Esophagus mucosa (tissue), 1 donor: ENCODE measurements at places on chromosomes 7 and 10.

DNA sequence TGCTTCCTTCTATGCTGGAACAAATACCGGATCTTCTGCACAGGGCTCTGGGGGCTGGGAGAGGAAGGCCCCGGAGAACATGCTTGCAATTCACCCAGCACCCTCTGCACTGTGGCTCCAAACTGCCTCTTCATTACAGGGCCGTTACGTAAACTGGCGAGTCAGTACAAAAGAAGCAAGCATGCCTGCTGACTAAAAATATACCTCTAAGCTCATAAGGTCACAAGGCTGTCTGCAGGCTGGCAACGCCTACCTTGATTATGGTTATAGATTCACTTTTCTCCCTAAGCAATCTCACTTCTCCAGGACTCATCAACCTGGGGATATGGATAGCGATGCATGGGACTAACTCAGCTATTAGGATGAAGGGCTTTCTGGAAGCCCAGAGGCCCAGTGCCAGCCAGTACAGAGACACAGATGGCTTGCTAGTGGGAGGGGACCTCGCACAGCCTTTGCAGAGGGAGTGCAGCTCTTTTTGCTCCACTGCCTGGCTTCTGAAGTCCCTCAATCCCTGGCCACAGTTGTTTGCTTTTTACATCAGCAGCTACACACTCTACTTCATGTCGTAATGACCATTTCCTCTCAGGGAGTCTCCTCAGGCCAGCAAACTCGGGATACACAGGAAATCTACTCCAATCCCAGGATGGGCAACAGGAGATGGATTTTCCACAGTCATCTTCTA lies 96.1 kb downstream of the SH3PXD2A start:
- peak; percentile 68 for ATAC-seq

DNA sequence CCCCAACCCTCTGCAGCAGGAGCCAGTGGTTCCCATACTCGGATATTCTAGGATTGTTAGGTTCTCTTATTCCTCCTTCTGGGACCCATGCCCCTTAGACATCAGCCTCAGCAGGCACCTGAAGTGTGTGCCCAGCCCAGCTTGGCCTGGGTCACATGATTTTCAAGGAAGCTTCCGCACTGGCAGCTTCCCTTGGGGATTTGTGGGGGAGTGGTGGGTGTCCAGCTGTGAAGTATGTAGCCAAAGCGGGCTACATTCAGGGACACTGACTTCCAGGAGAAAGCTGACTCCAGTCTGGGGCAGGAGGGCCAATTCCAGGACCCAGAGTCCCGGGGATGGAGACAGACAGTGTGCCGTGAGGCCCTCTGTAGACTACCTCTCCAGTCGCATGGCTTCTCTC lies 1.3 kb downstream of the LDB1 start:
- no peak for ATAC-seq

DNA sequence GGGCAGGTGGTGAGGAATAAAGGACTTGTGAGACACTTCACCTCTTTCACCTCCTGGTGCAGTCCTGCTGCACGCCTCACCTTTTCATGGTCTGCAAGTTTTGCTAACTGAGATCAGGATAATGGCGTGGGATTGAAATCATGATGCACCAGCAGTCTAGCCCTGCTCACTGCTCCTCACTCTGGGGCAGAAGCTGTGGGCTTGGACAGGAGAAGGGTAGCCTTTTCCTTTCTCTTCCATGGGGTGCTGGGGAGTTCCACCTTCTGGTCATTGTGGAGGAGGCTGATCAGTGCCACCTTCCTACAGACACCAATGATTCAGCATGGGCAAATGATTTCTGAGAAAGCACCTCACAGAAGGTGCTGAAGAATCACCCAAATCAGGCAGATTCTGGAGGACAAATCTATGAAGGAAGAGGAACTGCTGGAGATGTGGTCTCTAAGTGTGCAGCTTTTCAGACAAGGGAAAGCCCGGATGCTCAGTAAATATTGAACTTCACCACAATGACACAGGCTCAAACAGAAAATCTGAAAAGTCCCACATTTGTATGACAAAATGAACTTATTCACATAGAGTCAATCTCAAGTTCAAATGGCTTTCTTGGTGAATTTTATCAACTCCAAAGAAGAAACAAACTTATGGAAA lies 19.7 kb downstream of the MBL2 start:
- ATAC-seq: no peak

DNA sequence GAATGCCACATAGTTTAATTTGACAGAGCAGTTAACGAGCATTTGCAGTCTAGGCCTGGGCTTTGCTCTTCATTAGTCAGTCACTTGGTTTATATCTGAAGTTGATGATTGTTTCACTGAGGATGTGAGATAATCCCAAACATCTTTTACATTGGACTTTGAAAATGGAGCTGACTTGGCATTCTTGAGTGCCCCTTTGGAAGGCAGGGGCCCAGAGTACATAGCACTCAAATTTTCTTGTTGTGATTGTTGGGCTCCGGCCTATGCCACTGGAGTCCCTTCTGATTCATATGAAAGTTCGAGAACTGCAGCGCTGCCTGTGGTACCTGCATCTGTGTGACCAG lies 21.9 kb downstream of the DNAJB6 start:
- ATAC-seq: no peak
